ENCODE measurements at places on chromosomes 6 and 20.

- DNase-seq = no peak
Observed at GRCh38 chr20:56925082-56925830, 296.1 kb downstream of the TFAP2C start.

- DNase-seq = no peak
Observed at GRCh38 chr20:25039697-25040437, 18.1 kb downstream of the ACSS1 start.

GRCh38 chr20:25553819-25554296, 31.5 kb downstream of the NINL start:
- DNase-seq = no peak

DNA sequence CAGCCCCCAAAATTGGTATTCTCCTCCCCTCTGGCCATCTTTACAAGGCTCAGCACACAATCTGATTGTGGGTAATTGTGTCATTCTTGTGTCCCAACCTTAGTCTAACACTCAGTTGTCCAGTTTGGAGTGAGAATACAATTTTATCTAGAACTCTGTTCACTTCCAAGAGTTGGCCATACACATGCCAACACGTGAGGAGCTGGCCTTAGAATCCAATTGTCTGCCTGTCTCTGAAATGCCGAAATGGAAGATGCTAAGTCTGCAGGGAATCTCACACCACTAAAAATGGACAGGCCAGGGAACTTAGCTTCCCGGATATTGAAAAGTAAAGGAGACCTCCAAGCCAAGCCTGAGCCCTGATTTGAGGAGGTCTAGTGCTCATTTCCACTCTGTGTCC, 12.3 kb downstream of the FOXA2 start:
- no peak for DNase-seq

DNA sequence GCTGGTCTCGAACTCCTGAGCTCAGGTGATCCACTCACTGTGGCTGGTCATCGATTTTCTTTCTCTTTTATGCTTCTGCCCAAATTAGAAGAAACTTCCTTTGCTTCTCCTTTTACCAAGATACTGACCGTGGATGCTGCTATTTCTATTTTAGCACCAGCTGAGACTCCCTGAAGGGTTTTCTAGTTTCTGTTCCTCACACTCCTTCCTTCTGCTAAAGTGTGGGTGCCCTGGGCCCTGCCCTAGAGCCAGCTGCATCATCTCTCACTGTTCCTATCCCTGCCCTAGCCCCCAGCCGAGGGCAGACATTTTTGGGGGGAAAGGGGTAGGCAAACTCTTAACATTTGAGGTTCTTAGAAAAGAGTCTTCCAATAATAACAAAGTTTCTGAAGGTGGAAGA, 6.3 kb downstream of the SMOC2 start:
- DNase-seq = no peak

- DNase-seq = no peak
Observed at GRCh38 chr20:48275286-48276020, 490.2 kb upstream of the SULF2 start.

DNA sequence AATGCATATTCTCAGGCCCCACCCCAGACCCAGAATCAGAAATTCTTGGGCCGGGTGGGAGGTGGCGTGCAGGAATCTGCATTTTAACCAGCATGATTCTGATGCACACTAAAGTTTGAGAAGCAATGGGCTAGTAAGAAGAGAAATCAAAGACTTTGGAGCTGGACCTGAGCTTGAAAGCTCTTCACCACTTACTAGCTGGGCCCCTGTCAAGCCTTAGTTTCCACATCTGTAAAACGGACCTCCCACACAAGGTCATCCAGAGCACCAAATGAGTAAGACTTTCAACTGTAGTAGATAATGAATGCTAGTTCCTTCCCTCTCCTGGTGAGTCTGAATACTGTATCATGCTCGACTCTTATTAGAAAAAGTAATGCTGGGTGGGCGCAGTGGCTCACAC, 87.0 kb downstream of the TBC1D7 start:
- DNase-seq = no peak

DNA sequence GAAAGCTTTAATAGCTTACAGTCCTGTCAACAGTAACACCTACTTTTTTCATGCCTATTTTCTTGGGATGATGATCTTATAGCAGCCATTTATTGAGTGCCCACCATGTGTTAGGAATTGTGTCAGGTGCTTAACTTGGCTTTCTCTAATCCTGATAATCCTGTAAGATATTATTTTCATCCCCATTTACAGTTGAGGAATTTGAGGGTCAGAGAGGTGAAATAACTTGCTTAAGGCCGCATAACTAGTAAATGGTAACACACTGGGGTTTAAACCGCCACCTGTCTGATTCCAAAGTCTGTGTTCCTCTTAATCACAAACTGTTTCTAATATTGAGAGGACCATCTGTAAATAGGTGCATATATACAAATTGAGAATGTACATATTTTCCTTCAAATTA, 55.5 kb downstream of the NCOA3 start:
- DNase-seq = no peak

GRCh38 chr20:2109425-2110210, 8.0 kb downstream of the STK35 start:
- DNase-seq = no peak

GRCh38 chr6:80105972-80106417, 476 bp upstream of the BCKDHB start:
- peak; percentile 11 for DNase-seq

DNA sequence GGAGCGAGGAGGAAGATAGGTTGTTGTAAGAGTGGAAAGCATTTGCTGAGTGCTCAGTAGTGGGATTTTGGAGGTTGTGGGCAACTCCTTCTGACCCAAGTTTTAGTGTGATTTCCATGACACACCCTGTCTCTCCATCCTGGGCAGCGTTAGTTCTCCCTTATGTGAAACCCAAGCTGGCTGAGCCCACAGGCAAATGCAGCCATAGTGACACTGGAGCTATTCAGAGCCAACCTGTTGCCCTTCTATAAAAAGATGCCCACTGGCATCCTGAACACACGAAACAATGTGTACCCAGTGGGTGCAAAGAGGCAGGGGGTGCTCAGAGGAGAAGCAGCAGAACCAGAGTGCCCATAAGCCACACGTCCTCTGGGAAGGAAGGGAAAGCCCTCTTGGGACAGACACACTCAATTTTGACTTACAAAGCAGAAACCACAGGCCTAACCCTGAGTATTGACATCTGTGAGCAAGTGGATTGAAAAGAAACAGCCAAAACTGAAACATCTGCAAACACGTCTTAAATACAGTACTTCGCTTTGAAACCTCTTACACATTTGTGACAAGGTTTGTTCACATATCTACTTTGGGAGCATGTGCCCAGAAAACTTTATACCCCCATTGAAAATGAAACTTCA, 54.6 kb downstream of the BPIFB1 start:
- no peak for DNase-seq

DNA sequence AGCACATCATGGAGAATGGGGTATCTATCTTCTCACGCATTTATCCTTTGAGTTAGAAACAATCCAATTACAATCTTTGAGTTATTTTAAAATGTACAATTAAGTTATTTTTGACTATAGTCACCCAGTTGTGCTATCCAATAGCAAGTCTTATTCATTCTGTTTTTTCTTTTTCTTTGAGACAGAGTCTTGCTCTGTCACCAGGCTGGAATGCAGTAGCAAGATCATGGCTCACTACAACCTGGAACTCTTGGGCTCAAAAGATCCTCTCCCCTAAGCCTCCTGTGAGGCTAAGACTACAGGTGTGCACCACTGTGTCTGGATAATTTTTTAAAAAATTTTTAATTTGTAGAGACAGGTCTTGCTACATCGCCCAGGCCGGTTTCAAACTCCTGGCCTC, 201.5 kb upstream of the ZNF217 start:
- DNase-seq = no peak

- no peak for DNase-seq
Observed at GRCh38 chr6:14719270-14719669, 526.6 kb upstream of the JARID2 start.

- no peak for DNase-seq
Observed at GRCh38 chr20:31740208-31740607, 1.1 kb downstream of the TPX2 start.

DNA sequence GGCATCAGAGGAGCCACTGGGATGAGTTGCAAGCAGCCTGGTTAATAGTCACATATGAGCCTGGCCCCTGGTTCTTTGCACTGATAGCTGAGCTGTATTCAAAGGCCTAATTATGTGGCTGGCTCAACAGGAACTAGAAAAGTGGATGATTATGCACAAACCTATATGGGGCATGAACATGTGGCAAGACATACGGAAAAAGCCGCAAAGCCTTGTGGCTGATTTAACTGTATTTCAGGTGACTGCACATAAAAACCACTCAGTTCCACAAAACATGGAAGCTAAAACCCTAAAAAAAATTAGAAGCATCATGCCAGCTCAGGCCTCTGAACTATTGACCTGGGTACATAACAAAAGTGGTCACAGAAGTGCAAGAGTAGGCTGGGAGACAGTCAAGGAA, 13.0 kb upstream of the MUC22 start:
- no peak for DNase-seq

GRCh38 chr6:53578371-53578770, 33.5 kb upstream of the GCLC start:
- no peak for DNase-seq

GRCh38 chr20:53270792-53271375, 298.7 kb downstream of the TSHZ2 start:
- no peak for DNase-seq

DNA sequence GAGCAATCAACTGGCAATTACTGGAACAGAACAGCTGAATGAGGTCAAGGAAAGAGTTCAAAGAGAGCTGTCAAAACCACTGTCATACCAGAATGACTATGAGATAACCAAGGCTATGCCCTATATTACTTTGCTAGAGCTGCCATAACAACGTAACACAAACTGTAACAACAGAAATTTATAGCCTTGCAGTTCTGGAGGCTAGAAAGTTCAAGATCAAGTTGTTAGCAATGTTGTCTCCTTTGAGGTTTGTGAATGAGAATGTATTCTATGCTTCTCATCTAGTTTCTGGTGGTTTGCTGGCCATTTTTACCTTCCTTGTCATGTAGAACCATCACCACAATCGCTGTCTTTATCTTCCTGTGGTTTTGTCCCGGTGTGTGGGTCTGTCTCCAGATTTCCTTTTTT, 1323.0 kb upstream of the GJE1 start:
- DNase-seq = no peak

DNA sequence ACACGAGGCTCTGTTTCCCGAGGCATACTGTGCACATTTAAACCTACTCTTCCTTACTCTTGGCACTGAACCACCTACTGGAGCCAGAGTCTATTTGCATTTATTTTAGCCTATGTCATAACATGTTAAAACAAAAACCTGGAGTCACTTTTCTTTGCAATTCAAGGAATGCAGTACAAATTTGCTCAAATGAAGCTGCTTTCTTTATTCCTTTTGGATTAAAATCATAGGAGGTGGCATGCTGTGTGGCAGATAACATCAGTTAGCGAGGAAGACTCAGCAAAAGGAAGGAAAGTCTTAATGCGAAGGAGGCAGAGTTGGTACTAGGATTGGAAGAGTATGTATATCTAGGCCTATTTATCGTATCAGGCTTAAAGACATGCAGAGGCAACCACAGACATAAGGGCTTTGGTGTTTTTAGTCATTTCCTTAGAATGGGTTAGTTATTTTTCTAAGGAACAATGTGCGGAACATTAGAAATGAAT, 92.9 kb downstream of the SAMD3 start:
- no peak for DNase-seq

DNA sequence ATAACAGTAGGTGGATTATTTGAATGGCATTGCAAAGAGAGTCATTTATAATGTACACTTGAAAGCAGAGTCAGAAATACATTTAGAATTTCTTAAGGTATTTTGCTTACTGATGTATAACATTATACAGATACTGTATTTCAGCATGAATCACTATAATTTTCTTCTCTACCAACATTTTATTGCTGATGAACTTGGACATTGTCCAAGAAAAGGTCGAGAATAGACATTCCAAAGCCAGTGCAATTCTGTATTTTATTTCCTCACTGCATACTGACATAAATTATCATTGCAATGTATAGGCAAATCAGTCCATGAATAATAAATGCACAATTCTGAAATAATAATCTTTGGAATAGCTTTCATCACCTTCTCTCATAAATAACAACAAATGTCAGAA, 1420.0 kb upstream of the EYS start:
- no peak for DNase-seq

DNA sequence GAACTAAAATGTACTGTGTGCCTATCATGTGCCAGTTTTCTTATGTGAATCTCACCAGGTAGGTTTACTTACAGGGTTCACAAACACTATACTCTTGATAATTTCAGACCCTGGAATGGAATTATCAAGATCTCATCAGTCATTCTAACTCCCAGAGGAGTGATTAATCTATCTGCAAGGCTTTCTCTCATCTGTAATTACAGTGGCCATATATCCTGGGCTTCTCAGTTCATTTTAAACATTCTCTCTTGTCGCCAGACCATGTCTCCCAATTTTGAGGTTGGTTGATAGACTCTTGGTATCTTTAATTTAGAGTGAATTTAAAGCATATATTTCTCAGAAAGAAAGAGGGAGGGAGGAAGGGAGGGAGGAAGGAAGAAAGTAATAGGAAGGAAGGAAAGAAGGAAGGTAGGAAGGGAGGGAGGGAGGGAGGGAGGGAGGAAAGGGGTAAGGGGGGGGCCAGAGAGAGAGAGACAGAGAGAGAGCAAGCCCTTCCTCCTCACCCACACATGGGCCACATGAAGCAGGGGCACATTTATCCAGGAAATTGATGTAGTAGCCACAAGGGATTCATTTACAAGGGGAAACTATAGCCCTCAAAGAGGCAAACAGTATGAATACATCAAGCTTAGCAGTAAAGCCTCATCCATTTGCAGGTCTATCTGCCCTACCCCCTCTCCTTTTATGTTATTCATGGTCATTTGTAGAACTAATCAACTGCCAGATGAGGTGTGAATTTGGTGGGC, 25.8 kb upstream of the NRSN1 start:
- DNase-seq = no peak

GRCh38 chr6:33802186-33802958, 1.4 kb downstream of the MLN start:
- no peak for DNase-seq

DNA sequence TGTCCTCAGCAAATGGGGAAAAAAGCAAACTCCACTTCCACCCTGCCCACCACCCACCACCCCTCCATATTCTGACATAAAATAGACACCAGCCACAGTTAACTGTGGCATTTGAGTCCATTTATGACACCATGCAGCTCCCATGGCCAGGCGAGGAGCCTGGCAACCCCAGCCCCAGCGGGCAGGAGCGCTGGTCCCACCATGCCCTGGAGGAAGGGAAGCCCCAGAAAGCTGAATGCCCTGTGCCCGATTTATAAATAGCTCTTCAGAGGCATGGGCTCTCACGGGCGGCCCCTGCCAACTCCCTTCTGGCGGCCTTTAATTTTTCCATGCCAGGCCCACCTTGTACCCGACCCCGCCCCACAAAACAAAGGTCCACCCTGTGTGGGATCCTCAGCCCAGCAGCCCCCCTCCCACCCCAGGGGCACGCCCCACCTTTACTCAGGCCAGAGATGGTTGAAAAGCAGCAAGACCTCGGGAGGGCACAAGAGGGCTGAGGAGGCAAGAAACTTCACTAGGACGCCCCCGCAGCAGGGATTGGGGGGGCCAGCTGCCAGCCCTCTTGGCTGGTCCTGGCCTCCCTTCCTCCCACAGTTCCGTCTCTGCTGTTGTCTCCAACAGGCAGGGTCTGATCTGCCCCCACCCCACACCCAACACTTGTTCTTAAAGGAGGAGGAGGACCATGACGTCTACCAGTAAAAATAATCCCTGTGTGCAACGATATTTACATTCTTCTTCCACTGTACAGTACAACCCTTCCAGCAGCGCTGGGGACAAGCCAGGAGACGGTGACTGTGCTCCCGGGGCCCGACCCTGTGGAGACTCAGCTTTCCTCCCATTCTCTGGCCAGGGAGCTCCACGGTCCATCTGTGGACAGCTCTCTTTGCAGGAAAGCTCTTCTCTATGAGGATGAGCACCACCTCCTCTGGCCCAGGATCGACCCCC, 115.6 kb upstream of the CDYL start:
- no peak for DNase-seq

- DNase-seq = no peak
Observed at GRCh38 chr20:3998998-3999397, 16.4 kb downstream of the RNF24 start.
